Mucosa of descending colon (tissue), 3 donors: ENCODE measurements at places on chromosomes 7 and 10.

DNA sequence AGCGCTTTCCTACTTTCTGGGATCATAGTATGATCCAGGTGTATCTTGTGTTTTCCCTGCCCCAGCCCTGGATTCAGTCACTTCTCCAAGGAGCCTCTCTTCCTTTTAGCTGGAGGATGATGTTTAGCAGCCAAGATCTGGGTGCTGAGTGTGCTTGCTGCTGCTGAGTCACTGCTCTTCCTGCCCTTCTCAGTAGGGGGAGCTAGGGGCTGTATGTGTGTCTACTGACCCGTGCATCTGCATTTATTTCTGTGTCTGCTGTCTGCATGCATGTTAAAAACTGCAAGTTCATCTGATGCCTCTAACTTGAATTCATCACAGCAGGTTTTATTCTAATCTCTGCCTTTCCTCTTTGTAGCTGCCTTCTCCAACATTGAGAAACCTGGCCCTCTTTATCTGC, 31.6 kb downstream of the MGMT start:
- DNase-seq = no peak

- no peak for DNase-seq
Observed at GRCh38 chr10:117134056-117134305, 4.1 kb downstream of the VAX1 start.

DNA sequence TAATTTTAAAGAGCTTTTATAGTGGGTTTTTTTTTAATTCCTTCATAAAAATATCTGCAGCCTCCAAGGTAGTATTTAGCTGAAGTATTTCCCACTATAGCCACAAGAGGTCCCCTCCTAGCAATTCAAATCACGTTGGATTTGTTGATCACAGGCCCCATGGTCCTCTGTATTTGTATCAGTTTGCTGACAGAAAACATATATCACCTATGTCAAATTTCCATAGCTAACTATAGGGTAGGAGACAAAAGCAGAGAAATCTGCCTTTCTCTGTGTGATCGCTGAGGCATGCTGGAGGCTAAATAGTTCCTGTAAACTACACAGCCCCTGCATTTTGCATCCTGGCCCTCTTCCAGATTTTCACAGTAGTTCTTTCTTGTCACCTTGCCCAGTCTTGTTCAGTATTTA, 1.7 kb upstream of the CTNNA3 start:
- DNase-seq = peak; percentile 39

DNA sequence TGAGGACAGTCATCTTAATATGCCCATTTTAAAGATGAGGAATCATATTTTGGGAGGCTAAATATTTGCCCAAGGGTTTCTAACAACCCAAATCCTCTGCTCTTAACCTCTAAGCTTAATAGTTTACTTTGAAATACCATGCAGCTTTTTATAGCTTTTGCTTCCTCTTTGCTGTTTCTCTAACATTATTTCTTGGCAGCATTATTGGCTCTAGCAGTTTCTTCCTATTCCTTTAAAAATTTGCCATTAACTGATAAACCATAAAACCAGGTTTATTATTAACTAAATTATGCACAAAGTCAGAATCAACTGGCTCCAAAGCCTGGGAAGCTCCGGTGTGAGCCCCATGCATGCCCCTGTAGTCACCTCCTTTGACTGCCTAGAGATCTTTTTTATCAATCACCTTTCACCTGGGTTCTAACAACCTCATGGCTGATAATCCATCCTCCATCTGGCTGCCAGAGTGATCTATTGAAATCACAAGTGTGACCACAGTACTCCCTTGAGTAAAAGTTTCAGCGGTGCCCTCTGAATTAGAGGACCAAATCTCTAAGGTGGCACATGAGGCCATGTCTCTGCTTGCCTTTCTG, 62.4 kb downstream of the ITGB8 start:
- DNase-seq = peak; percentile 57

GRCh38 chr7:55572378-55573233, at the start of gene VOPP1:
TSS of gene VOPP1 (minus strand) at chr7:55572502. CDS start at chr7:55572324, 178 bp downstream.
- peak; percentile 84 for DNase-seq

GRCh38 chr7:111878785-111879184, 316.5 kb upstream of the IMMP2L start:
- no peak for DNase-seq

GRCh38 chr10:3486346-3487065, 298.5 kb downstream of the KLF6 start:
- peak; percentile 90 for DNase-seq

DNA sequence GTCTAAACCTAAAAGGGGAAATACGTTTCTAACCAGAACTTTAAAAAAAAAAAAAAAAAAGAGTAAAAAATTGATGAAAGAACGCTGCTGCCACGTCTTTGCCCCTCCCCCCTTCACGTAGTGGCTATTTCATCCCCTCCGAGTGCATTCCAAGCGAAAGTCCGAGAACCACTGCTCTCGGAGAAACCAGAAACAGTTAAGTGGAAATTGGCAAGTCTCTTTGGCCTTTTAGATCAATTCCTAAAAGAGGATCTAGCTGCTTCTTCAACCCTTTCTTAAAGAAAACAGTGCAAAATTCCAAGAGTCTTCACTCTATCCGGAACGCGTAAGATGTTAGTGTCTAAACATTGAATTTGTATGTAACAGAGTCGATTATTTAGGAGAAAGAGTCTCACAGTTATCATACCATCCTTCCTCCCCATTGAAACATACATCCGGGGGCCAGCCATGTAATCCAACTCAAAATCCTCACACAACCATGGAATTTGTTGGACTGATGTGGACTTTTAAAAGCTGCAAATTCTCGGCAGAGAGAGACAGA, 1.1 kb downstream of the P4HA1 start:
- DNase-seq = no peak

GRCh38 chr10:80090121-80090520, 11.7 kb downstream of the TMEM254 start:
- DNase-seq = no peak

- DNase-seq = no peak
Observed at GRCh38 chr10:15223174-15223573, 54.7 kb upstream of the NMT2 start.

- no peak for DNase-seq
Observed at GRCh38 chr7:70259502-70259901, 661.2 kb downstream of the AUTS2 start.

DNA sequence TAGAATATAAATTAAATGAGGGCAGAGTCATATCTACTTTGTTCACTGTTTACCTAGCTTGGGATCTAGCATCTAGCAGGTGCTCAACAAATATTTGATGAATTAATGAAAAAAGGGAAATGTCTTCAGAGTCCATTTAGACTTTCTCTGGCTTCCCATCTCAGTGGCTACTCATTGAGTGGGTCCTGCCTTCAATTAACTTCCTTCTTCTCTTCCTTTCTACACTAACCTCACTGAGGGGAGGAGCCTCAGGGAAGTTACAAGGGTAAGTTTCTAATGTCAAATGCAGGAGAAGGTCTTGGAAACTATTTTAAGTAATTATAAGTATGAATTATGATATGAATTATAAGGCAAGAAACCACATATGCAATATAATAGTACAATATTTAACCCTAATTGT, 28.2 kb upstream of the MPP7 start:
- no peak for DNase-seq

DNA sequence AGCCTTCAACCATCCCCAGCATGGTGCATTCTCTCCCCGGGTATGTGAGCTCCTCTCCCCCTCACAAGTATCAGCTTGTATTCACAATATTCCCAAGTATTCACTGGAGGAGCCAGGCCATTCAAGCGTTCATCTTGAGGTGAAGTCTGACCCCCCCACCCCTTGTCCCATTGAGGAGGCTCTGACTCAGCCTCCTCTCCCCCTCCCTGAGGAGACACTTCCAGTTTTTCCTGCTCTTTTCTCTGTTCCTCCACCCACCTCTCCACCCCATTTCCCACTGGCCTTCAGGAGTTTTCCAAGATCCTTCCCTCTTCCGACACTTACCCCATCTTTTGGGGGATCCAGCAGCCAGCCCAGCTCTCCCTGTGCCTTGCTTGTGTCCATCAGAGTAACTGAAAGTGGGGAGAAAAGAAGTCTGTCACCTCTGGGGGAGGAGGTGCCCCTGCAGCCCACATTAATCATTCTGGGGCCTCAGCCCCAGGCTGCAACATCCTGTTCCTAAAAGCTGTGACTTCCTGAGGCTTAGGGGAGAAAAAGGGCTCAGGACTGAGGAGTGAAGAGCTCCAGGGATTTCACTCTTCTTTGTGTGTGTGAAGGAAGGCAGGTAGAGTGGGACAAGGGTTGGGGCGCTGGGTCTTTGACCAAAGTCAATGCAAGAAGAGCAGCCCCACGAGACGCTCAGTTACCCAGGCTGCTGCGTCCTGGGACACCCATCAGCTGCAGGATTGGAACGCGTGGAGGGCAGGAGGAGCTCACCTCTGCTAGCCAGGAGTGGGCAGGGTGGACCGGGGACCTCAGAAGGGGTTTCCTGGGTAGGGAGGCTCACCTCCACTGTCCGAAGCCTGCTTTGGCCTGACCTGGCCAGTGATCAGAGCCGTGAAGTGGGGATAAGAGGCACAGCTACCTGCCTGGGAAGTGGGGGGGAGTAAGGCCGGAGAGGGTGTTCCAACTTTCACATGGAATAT, 1.1 kb downstream of the EPHA1 start:
- DNase-seq = peak; percentile 40

GRCh38 chr7:52253953-52254352, 781.5 kb upstream of the POM121L12 start:
- DNase-seq = no peak
